ENCODE measurements at places on chromosomes 5 and 9.

DNA sequence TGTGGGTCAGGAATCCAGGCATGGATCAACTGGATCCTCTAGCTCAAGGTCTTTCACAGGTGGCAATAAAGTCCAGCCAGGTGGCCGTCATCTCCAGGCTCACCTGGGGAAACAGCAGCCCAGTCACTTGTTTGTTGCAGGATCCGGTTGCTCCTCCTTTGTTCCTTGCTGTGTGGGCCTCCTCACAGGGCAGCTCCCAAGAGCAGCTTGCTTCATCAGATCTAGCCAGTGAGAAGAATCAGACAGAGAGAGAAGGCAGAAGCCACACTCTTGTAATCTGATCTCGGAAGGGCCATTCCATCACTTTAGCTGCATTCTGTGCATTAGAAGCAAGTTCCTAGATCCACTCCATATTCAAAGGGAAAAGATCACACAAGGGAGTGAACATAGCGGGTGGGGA lies 3.2 kb upstream of the HSD17B3 start:
- DNase-seq: no peak

DNA sequence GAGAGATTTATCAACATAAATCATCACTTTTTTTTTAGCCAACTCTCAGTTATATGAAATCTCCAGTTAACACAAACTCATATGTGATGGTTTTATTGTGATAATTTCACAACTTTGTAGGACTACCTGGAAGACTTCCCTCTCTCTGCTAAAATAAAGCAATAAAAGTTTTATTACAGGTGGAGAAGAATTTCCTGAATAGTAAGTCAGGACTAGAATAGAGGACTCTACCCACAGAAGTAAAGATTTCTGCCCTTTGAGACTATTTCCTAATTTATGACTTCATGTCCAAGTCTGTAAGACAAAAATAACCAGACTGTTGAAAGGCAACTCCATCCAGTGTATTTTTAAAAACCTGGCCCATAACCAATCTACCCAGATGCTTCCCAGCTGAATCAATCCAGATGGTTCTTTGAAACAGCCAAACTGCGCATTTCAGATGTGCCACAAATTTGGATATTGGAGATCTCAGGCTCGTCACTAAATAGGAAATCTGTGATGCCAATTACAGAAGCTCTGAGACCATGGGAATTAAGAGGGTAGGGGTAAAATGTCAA lies 234.0 kb upstream of the NMUR2 start:
- no peak for DNase-seq

DNA sequence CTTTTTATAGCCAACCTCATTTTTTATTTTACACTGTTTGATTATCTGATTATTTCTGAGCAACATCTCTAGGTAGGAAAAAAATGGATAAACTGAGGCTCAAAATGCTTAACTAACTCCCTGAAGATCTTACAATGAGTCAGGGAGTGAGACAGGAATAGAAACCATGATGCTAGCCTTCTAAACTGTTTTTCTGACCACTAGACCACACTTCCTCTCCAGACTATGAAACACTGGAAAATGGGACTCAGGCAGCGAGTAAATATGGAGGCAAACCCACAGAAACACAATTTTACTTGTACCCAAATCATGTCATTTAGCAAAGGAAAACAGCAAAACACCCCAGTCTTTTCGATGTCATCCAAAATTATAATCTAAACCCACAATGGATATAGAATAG lies 129.9 kb upstream of the ANKH start:
- DNase-seq: peak; percentile 45

- no peak for DNase-seq
Measured at GRCh38 chr9:91809581-91810285, 140.3 kb downstream of the ROR2 start.

- no peak for DNase-seq
Measured at GRCh38 chr5:112933105-112933504, 11.1 kb upstream of the REEP5 start.

DNA sequence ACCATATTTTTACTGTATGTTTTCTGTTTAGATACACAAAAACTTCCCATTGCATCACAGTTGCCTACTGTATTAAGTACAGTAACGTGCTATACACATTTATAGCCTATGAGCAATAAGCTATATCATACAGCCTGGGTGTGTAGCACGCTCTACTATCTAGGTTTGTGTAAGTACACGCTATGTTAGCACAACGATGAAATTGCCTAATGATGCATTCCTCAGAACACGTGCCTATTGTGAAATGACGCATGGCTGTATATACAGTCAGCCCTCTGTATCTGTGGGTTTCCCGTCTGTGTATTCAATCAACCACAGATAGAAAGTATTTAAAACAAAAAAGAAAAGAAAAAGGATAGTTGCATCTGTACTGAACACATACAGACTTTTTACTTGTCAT lies 64.2 kb downstream of the SGCD start:
- no peak for DNase-seq

- no peak for DNase-seq
Measured at GRCh38 chr5:40010436-40010835, 585.7 kb upstream of the DAB2 start.
